Cortex of kidney (tissue), 1 donor: ENCODE measurements at places on chromosomes 2 and 18.

GRCh38 chr2:109340381-109340780, 211.4 kb downstream of the SH3RF3 start:
- no peak for DNase-seq

DNA sequence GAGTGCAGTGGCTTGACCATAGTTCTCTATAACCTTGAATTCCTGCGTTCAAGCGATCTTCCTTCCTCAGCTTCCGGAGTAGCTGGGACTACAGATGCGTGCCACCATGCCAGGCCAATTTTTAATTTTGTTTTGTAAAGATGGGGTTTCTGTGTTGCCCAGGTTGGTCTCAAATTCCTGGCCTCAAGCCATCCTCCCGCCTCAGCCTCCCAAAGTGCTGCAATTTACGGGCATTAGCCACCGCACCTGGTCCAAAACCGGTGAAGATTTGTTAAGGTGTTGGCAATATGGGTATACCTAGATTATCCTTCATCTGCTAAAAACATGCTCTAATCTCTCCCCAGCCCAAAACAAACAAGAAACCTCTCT, 1.3 kb upstream of the EIF2AK3 start:
- no peak for DNase-seq

GRCh38 chr2:134737671-134738070, 18.9 kb upstream of the TMEM163 start:
- no peak for DNase-seq

DNA sequence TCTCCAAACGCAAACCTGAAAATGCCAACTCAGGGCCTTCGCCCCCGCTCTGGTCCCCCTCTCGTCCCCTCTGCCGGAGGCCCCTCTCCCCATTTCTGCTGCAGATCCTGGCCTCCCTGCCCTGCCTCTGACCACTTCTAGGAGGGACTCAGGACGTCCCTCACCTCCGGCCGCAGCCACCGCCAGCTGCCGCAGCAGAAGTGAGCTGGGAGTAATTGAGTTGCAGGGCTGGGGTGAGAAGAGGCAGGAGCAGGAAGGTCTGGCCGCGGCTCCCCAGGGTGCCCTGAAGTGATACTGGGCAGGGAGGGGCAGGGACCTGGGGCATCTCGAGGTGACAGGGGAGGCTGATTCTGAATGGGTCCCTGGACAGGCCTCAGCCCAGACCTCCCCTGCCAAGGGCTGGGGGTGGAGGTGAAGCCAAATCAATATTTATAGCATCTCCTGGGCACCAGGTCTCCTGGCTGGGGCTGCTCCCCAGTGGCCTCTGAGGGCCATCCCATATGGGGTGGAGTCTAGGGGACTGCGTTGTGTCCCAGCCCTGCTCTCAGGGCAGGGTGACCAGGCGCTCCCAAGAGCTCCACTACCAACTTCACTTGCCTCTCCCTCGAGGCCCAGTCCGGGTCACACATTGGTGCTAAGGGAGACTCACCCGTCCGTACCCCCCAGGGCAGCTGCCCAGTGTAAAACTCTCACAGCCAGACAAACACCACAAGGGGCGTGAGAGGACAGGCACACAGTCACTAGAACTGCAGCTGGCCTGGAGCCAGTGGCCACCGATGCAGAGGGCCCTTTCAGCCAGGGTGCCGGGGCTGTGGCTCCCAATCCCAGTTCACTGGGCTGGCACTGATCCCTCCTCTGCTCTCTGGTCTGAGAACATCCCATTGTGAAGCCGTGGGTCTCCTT, 33.0 kb downstream of the KCNIP3 start:
- DNase-seq = no peak

- no peak for DNase-seq
Measured at GRCh38 chr2:48982887-48983435, 171.4 kb downstream of the FSHR start.

- DNase-seq = no peak
Measured at GRCh38 chr18:20988726-20989125, 122.9 kb downstream of the ROCK1 start.

DNA sequence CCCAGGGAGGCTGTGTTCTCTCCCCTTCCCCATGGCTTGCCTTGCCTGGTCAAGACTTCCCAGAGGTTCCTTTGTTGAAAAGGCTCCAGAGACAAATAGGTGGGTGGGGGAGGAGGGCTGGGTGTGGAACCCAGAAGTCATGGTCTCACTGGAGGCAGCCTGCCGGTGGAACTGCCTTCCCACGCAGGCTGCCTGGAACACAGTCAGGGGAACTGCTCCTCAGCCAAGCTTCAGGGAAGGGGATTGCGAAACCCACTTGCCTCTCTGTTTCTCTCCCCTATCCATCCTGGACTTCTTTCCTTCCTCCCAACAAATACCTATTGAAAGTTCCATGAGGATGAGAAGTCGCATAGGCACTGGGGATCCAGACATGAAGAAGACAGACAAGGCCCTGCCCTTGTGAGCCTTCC, 31.6 kb downstream of the MARCO start:
- DNase-seq = no peak

GRCh38 chr2:42613281-42614064, 45.0 kb downstream of the MTA3 start:
- DNase-seq = no peak

DNA sequence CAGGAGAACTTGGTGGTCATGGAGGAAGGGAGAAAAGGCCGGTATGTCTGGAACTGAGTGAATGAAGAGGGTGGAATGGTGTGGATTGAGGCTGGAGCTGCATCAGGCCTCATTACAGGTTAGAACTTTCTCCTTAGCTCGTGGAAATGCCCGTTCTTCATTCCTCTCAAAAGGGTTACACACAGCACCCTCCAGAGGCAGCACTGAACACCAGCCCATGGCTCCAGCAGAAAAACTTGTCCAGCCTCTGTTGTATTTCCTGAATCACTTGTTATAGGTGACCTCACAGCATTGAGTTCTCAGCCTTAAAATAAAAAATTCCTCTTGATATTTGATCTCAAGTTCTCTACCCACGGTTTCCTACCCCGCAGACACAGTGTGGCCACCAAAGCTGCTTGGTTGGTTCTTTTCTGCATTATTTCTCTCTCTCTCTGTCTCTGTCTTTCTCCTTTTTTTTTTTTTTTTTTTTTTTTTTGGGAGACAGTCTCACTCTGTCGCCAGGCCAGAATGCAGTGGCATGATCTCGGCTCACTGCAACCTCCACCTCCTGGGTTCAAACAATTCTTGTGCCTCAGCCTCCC, 89.6 kb downstream of the ITGB1BP1 start:
- DNase-seq = no peak

- no peak for DNase-seq
Measured at GRCh38 chr2:191051177-191051576, 37.2 kb upstream of the STAT1 start.
